ENCODE measurements at places on chromosomes 7 and 10. TPM values are rescaled to one million over a fixed set of nuclear protein-coding genes. Genes with fewer than 3 reads are reported as not detected.

ZNF33B gene
- 6.5 TPM for total RNA-seq

JCAD gene
- total RNA-seq, result 2.5 TPM

CLCN1 gene
- total RNA-seq, result not detected

SLC26A3 gene
- not detected for total RNA-seq

CDH23 gene
- 0.12 TPM for total RNA-seq

AKR1D1 gene
- not detected for total RNA-seq

FEZF1 gene
- not detected for total RNA-seq

MSS51 gene
- total RNA-seq, result 2.1 TPM

PFKFB3 gene
- total RNA-seq, result 22.6 TPM

Data from uterine smooth muscle cell (primary cell).